ENCODE measurements at places on chromosomes 5 and 9.
A peak's percentile ranks its signal among the peaks of the same experiment; 100 is the strongest.

GRCh38 chr5:15790446-15791018, 290.6 kb downstream of the FBXL7 start:
- no peak for DNase-seq

DNA sequence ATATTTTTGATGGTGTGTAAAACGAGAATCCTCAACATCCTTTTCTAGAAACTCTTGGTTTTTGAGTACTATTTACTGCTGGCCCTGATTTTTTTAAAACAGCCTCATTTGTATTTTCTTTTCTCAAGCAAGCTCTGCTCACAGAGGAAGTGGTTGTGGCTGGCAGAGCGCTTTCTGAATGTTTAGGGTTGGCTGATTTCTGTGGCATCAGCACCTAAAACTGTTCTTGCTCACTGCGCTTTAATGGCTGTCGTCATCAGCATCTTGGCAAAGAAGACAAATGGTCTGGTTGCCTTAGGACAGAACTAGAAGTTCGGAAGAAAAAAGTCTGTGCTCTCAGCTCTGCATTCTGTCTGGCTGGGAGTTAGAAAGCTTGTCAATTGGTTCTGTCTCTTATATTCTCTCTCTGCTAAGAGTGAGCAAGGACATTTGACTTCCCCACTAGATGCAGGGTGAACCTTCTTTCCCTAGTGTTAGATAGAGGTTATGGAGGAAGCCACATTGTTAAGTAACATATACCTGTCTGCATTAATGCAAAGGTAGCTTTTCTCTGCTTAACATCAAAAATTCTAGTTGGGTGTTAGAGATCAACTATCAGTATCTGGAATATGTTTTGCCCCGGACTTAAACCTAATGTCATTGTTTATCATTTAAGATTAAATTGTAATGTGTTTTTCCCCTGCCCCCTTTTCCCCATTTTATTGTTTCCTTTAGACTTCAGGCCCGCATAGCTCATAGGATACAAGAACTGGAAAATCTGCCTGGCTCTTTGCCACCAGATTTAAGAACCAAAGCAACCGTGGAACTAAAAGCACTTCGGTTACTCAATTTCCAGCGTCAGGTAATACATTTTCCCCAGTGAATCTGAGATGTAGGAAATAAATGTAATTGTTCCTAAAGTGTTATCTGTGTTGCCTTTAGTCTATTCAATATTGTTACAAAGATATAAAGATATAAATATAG, 39.0 kb downstream of the SMARCA2 start:
- peak; percentile 85 for DNase-seq

DNA sequence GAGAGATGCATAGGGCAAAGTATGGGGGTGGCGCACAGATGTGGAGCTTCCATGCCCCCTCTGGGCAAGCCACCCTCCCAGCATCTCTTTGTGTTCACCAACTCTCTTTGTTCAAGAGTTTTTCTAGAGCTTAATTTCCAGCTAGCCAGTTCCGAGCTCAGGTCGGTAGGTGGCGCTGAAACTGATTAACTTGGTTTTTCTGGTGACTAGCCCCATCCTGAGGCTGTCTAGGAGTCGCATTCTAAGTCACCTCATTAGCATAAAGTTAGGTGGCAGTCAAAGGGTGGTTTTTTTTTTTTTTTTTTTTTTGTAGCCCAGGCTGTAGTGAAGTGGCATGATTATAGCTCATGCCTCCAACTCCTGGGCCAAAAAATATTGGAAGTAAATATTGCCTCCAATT, 476.4 kb downstream of the KDM4C start:
- no peak for DNase-seq

- no peak for DNase-seq
These were observed 64.7 kb upstream of the ITGA2 start for GRCh38 chr5:52924456-52924855.

DNA sequence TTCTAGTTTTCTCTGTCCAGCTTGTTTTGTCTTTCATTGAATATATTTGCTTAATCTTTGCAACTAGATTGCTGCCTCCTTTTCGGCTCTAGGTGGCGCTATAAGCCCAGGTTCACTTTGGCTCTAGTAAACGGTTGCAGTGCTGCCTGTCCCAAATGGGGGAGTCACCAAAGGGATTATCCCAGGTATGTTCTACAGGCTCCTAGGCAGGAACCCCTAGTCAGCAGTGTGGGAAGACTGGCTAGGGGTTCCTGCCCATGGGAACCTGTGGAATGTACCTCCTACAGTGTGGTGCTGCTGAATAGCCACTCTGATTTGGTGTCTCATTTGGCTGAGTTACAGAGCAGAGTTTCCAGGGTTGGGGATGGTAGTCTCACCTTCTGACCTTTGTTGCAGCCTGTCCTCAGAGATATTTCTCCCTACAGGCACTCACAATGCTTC, 85.2 kb downstream of the ARSB start:
- peak; percentile 25 for DNase-seq

GRCh38 chr5:142800776-142801494, 30.8 kb downstream of the ARHGAP26 start:
- no peak for DNase-seq

GRCh38 chr9:81391457-81391825, 297.9 kb downstream of the TLE1 start:
- DNase-seq: no peak

- peak; percentile 54 for DNase-seq
These were observed 1059.1 kb upstream of the DMAC1 start for GRCh38 chr9:8858596-8859161.

- DNase-seq: no peak
These were observed 104.6 kb upstream of the RETREG1 start for GRCh38 chr5:16721151-16722096.

GRCh38 chr5:36596247-36596646, 10.2 kb upstream of the SLC1A3 start:
- DNase-seq: no peak

- peak; percentile 82 for DNase-seq
These were observed 29.5 kb downstream of the TTC39B start for GRCh38 chr9:15277400-15278090.

DNA sequence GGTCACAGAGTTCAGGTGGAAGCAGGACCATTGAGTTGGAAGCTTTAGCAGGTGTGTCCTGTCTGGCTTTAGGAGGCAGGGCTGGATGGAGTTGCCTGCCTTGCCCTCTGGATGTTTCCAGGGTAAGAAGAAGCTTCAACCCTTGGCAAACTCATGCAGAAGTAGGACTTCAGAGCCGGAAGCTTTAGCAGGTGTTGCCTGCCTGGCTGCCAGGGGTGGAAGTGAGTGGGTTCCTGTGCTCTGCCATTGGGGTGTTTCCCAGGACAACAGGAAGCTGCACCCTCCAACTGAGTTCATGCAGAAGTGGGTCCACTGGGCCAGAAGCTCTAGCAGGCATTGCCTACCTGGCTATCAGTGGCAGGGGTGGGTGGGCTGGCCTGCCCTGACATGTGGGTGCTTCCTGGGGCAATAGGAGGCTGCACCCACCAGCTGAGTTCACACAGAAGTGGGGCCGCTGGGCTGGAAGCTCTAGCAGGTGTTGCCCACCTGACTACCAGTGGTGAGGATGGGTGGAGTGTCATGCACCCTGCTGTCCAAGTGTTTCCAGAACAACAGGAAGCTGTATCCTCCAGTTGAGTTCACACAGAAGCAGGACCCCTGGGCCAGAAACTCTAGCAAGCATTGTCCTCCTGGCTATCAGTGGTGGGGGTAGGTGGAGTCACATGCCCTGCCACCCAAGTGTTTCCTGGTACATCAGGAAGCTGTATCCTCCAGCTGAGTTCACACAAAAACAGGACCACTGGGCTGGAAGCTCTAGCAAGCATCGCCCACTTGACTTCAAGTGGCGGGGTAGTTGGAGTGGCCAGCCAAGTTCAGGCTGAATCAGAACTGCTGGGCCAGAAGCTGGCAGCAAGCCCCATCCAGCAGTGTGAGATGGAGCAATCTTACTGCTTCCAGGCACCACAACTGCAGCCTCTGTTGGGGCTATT, 24.6 kb downstream of the LOX start:
- DNase-seq: no peak

- no peak for DNase-seq
These were observed 43.8 kb downstream of the PCDHGC5 start for GRCh38 chr5:141532726-141533125.

DNA sequence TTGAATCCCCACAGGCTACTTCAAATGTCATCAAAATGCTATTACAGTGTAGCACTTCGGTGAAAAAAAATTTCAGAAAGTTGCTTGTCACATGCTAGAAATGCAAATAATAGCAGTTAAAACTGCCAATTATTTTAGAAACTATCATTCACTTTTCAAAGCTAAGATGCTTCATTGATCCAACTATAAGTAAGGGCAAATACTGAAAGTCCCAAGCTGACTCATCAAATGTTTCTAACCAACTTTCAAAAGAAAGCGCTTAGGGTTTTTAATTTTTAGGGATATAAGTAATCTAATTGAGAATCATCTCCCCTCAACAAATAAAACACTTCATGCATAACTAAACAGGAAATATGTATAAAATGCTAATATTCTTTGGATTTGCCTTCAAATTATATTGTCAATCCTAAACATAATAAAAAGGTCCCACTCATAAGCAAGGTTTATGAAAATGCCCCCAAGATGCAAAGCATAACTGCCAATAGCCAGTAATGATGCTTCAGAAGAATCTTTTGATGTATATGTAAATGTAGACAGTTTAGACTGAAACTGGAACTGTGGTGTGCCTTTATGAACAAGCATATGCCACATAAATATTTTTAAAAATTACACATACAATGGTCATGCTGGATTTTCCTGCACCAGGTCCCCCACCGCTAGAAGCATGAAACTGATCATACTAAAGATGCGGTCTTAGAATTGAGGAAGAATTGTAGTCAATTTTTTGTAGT, 12.2 kb downstream of the ACTL7A start:
- no peak for DNase-seq

- DNase-seq: peak; percentile 33
These were observed 124.8 kb downstream of the RANBP17 start for GRCh38 chr5:170986598-170986997.

DNA sequence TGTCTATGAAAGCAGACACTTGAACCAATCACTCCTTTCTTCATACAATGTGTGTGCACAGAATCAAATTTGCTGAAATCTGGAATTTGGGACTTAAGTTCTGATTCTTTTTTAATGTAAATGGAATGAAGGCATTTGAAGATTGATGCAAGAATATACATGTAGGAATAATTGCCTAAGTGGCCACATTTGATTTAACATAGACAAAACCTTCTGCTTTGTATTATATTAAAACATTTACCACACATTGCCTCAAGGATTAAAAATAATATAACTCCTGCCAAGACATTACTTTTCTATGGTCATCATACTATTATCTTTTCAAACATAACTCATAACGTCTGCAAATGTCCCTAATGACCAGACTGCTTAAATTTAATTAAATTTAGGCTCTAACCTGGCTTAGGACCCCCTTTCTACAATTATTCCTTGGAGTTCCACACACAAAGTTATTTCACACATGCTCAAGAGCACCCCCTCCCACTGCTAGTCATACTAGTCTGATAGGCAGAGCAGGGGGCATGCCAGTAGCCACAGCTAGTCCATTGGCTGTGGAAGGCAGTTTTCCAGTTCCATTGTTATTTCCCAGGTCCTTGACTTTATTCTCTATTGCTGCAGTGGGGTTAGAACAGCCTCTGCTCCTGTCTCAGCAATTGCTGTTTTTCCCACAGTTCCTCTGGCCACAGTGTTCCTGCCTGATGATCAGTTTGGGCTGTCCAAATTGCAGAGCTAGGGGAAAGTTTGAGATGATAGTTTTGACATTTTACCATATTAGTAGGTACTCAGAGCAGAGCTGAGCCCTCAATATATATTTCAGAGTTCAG, 360.6 kb upstream of the GRAMD2B start:
- no peak for DNase-seq

GRCh38 chr9:135811801-135812200, 95.5 kb downstream of the CAMSAP1 start:
- DNase-seq: peak; percentile 47

DNA sequence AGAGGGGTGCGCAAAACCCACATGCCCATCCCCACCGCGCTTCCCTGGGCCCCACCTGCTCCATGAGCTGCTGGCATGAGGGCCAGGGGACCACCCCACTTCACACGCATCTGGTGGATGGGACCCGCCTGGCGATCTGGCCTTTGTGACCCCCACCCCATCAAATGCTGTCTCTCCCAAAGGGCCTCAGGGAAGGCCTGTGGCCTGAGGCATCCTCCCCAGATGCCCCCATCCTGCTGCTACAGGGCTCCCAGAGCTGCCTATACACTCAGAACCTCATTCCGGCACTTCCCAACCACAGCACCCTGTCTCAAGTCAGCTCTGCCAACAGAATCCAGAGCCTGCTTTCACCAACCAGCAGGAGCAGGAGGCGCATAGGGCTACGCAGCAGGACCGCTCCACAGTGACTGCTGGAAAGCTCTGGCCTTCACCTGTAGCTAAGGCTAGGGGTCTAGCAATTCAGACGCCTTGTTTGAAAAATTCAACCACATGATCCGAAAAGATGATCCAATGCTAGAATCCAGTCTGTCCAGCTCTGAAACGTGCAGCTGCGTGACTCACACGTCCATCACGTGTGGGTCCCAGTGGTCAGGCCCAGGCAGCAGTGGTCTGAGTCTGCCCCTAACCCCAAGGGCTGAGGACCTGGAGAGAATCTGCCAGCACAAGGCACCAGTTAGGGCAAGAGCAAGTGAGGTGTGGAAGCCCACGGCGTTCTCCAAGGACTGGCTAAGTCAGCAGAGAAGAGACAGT, 1.4 kb upstream of the SNAPC4 start:
- no peak for DNase-seq

- no peak for DNase-seq
These were observed 5.5 kb upstream of the JAKMIP2 start for GRCh38 chr5:147788023-147788422.

DNA sequence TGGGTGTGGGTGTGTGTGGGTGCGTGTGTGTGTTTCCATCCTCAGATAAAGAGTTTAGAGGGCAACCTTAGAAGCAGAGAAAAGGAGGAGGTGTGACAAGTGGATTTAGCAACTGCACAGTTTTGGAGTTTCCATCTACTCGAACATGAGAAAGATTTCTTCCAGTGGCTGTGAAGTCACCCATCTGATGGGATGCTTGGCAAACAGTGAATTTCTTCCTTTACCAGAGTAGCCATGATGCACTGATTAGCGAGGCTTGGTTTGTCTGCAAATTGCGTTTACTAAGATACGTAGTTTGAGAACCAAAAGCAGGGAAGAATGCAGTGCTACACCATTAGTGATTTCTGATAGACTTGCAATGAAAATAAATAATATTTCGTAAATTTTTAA, 791 bp upstream of the STARD4 start:
- DNase-seq: no peak

DNA sequence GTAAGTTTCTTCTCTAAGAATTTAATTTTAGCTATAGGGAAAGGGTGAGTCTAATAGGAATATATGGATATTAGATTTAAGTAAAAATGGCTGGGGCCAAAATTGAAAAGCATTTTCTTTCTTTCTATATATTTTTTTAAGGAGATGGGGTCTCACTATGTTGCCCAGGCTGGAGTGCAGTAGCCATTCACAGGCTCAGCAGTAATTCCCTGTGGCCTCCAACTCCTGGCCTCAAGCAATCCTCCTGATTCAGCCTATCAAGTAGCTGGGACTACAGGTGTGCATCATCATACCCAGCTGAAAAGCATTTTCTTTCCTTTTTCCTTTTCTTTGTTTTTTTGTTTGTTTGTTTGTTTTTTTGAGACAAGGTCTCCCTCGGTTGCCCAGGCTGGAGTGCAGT, 41.1 kb downstream of the CSNK1A1 start:
- DNase-seq: no peak

GRCh38 chr5:8068078-8068477, 199.1 kb downstream of the MTRR start:
- DNase-seq: no peak

- no peak for DNase-seq
These were observed 23.7 kb downstream of the PTGS1 start for GRCh38 chr9:122394265-122395125.

GRCh38 chr9:83208065-83208850, 145.3 kb upstream of the RASEF start:
- no peak for DNase-seq
